Activated naive CD8-positive, alpha-beta T cell treated with anti-CD3 and anti-CD28 coated beads, Interleukin-2, amount 10 ng/mL, durations not matched to agents 7 days and 5 days (primary cell): ENCODE measurements at places on chromosomes 1 and 21. TPM values are rescaled to one million over a fixed set of nuclear protein-coding genes. Genes with fewer than 3 reads are reported as not detected.

Gene SELE
- not detected for total RNA-seq

Gene KTI12
- 12.5 TPM for total RNA-seq

Gene TMEM51
- total RNA-seq, result 0.57 TPM

Gene IL10RB
- total RNA-seq, result 40.6 TPM

Gene ZNF697
- 0.31 TPM for total RNA-seq

Gene DTL
- total RNA-seq, result 49.7 TPM

Gene RAB42
- 0.79 TPM for total RNA-seq

Gene ERG
- not detected for total RNA-seq

Gene CLCNKA
- total RNA-seq, result not detected

Gene MAGOH
- total RNA-seq, result 70.4 TPM

Gene RNF223
- not detected for total RNA-seq

Gene FCAMR
- 0.22 TPM for total RNA-seq

Gene AMY2B
- 23.5 TPM for total RNA-seq

Gene CHRM3
- total RNA-seq, result 0.20 TPM

Gene NPHS2
- total RNA-seq, result not detected

Gene MRPL9
- 87.4 TPM for total RNA-seq

Gene MNDA
- total RNA-seq, result 0.31 TPM

Gene PLXNA2
- 2.1 TPM for total RNA-seq

Gene OR2M3
- total RNA-seq, result not detected

Gene DYNLT5
- total RNA-seq, result not detected

Gene OR2M5
- total RNA-seq, result not detected

Gene DRAXIN
- 3.5 TPM for total RNA-seq

Gene SLC1A7
- total RNA-seq, result not detected

Gene PLA2G4A
- total RNA-seq, result 0.19 TPM

Gene PPIAL4G
- total RNA-seq, result 1.6 TPM

Gene C1orf210
- not detected for total RNA-seq

Gene CELA2B
- total RNA-seq, result not detected

Gene KRTAP19-5
- total RNA-seq, result not detected

Gene MYCL
- total RNA-seq, result 0.34 TPM

Gene EPRS1
- 111 TPM for total RNA-seq

Gene RGS8
- not detected for total RNA-seq

Gene NBPF1
- 12.6 TPM for total RNA-seq
